ENCODE measurements at places on chromosomes 2 and 18. TPM values are rescaled to one million over a fixed set of nuclear protein-coding genes. Genes with fewer than 3 reads are reported as not detected.

The RPRD1A gene
- total RNA-seq = 20.5 TPM

The PROKR1 gene
- not detected for total RNA-seq

The RTN4 gene
- total RNA-seq = 537 TPM

The COLEC11 gene
- 0.62 TPM for total RNA-seq

The REG3A gene
- total RNA-seq = not detected

The ONECUT2 gene
- 0.37 TPM for total RNA-seq

The ADD2 gene
- 28.6 TPM for total RNA-seq

The KCNS3 gene
- 1.2 TPM for total RNA-seq

The SGPP2 gene
- total RNA-seq = 0.56 TPM

The PLA2R1 gene
- total RNA-seq = 2.6 TPM

The ERFE gene
- 8.1 TPM for total RNA-seq

The SLC9A4 gene
- total RNA-seq = not detected

The TCF4 gene
- 0.87 TPM for total RNA-seq

The DOK6 gene
- not detected for total RNA-seq

The CCBE1 gene
- total RNA-seq = 9.7 TPM

The EFEMP1 gene
- 44.2 TPM for total RNA-seq

The GATA6 gene
- total RNA-seq = 1.7 TPM

The KCNF1 gene
- total RNA-seq = 40.2 TPM

The GAD1 gene
- 0.39 TPM for total RNA-seq

The LOXHD1 gene
- not detected for total RNA-seq

The KLHL14 gene
- total RNA-seq = not detected

The SFTPB gene
- total RNA-seq = 0.06 TPM

The CPS1 gene
- total RNA-seq = 10.9 TPM

The CPO gene
- not detected for total RNA-seq

The IL1RL2 gene
- total RNA-seq = not detected

The ERICH2 gene
- total RNA-seq = not detected

The C1QL2 gene
- total RNA-seq = 0.48 TPM

The VWC2L gene
- total RNA-seq = not detected

The ACOXL gene
- not detected for total RNA-seq

The SERPINB11 gene
- total RNA-seq = not detected

The ANKRD53 gene
- total RNA-seq = 0.12 TPM

The SATB2 gene
- total RNA-seq = 2.9 TPM

The CTAGE1 gene
- not detected for total RNA-seq

The POTEI gene
- not detected for total RNA-seq

The KCNG2 gene
- total RNA-seq = 0.07 TPM
